Central memory CD8-positive, alpha-beta T cell (primary cell): ENCODE measurements at places on chromosomes 1 and 21.

- no peak for DNase-seq
Measured at GRCh38 chr1:239483391-239483790, 97.0 kb downstream of the CHRM3 start.

DNA sequence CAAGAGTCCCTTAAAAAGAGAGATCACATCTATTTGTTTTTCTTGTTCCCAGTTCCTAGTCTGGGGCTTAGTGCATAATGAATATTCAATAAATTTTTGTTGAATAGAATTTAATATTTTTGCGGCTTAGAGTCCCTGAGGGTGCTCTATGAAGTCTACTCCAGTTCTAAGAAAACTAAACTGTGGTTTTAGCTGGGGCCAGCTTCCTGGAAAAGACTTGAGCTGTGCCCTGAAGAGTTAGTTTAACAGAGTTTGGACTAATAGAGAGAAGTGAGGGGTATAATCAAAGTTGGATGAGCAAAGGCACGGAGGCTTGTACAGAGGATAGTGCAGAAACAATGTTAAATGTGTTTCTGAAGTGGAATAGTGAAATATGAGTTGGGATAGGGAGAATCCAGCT, 168.9 kb downstream of the FASLG start:
- no peak for DNase-seq

DNA sequence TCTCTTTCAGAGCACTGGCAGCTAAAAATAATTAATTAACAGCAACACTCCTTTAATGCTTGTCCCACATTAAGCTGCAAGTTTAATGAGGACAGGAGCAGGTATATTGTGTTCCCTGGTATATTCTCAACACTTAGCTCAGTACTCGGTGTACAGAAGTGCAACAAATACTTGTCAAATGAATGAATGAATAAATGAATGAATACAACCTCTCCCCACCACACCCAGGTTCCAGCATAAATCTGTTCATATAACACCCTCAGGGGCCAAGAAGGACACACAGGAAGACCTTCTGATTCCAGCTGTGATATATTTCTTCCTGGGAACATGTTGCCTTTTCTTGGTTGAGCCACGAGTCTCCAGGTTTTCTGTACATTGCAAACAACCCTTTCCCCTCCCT, 38.1 kb upstream of the RD3 start:
- no peak for DNase-seq

- DNase-seq = no peak
Measured at GRCh38 chr1:178450871-178451270, 45.9 kb downstream of the CLEC20A start.

- DNase-seq = no peak
Measured at GRCh38 chr21:41648591-41649031, 118.2 kb downstream of the RIPK4 start.

DNA sequence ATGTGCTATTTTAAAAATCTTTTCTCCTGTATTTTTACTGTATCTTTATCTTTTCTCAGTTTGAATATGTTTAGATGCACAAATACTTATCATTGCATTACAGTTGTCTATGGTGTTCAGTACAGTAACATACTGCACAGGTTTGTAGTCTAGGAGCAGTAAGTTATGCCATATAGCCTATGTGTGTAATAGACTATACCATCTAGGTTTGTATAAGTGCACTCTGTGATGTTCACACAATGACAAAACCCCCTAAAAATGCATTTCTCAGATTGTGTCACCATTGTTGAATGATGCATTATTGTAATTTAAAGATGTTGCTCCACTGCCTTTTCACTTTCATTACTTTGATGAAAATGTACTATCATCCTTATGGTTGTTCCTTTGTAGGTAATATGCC, 64.9 kb upstream of the PRRX1 start:
- no peak for DNase-seq
